Adrenal gland (tissue), 19 donors: ENCODE measurements at places on chromosomes 6 and 20. TPM values are rescaled to one million over a fixed set of nuclear protein-coding genes. Genes with fewer than 3 reads are reported as not detected.

The SRMS gene
- not detected for total RNA-seq

The ADTRP gene
- 0.27 TPM for total RNA-seq

The RNF144B gene
- 5.1 TPM for total RNA-seq

The ZNF341 gene
- total RNA-seq: 4.8 TPM

The PRND gene
- not detected for total RNA-seq

The VNN1 gene
- 2.5 TPM for total RNA-seq

The SLC17A1 gene
- total RNA-seq: not detected

The RFX6 gene
- 4.2 TPM for total RNA-seq

The MAS1 gene
- not detected for total RNA-seq

The METTL24 gene
- total RNA-seq: 4.0 TPM

The SIRT5 gene
- total RNA-seq: 7.0 TPM

The AVP gene
- total RNA-seq: 0.53 TPM

The GJA10 gene
- not detected for total RNA-seq

The FHL5 gene
- total RNA-seq: 10.6 TPM

The FAM110A gene
- total RNA-seq: 11.2 TPM

The CTCFL gene
- not detected for total RNA-seq

The PTK6 gene
- 0.39 TPM for total RNA-seq

The NKAIN4 gene
- not detected for total RNA-seq

The PRR18 gene
- not detected for total RNA-seq

The DOK5 gene
- total RNA-seq: 1.9 TPM

The KHDC1L gene
- total RNA-seq: not detected

The BTNL2 gene
- not detected for total RNA-seq

The ZKSCAN8 gene
- 21.0 TPM for total RNA-seq

The MAP7 gene
- 11.8 TPM for total RNA-seq

The NR2E1 gene
- total RNA-seq: not detected

The OPRM1 gene
- 0.98 TPM for total RNA-seq

The ISM1 gene
- total RNA-seq: 0.78 TPM

The CD24 gene
- total RNA-seq: not detected
